Foreskin keratinocyte (primary cell): ENCODE measurements at places on chromosomes 2 and 18. TPM values are rescaled to one million over a fixed set of nuclear protein-coding genes. Genes with fewer than 3 reads are reported as not detected.

QPCT gene
- 5.9 and 6.6 TPM in 2 replicates for total RNA-seq

TSGA10 gene
- total RNA-seq, result 3.0 and 4.1 TPM in 2 replicates

DNAH6 gene
- 0.04 TPM in 1 of 2 replicates, not detected in the other for total RNA-seq

RSAD2 gene
- 2.3 and 4.4 TPM in 2 replicates for total RNA-seq

SULT1C4 gene
- not detected in 2 replicates for total RNA-seq

C2orf72 gene
- not detected in 2 replicates for total RNA-seq

SERPINB4 gene
- 0.07 TPM in 1 of 2 replicates, not detected in the other for total RNA-seq

LONRF2 gene
- not detected in 2 replicates for total RNA-seq

CNTNAP5 gene
- total RNA-seq, result not detected in 2 replicates

UGT1A8 gene
- total RNA-seq, result not detected in 2 replicates

GAL3ST2 gene
- total RNA-seq, result not detected in 2 replicates

ST8SIA5 gene
- not detected in 2 replicates for total RNA-seq

ATIC gene
- total RNA-seq, result 153 and 154 TPM in 2 replicates

CDH20 gene
- total RNA-seq, result not detected in 2 replicates

RBKS gene
- 0.99 and 1.1 TPM in 2 replicates for total RNA-seq
